ENCODE measurements at places on chromosomes 5 and 9.

DNA sequence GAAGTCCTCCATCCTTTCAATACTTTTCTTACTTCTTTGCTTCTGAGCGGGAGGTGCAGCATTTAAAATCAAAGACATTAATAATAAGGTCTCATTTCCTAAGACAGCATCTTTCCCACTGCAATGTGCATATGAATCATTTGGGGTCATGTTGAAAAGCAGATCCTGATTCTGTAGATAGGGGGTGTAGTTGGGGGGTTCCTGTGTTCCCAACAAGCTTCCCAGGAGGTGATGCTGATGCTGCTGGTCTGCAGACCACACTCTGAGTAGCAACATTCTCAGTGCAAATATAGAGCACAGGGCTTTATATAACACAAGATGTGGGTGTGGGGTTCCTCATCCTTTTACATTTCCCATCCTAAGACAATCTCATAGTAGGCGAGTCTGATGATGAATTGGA lies 126.5 kb upstream of the PALM2AKAP2 start:
- no peak for DNase-seq

- no peak for DNase-seq
Observed at GRCh38 chr5:67059744-67060490, 136.7 kb downstream of the CD180 start.

DNA sequence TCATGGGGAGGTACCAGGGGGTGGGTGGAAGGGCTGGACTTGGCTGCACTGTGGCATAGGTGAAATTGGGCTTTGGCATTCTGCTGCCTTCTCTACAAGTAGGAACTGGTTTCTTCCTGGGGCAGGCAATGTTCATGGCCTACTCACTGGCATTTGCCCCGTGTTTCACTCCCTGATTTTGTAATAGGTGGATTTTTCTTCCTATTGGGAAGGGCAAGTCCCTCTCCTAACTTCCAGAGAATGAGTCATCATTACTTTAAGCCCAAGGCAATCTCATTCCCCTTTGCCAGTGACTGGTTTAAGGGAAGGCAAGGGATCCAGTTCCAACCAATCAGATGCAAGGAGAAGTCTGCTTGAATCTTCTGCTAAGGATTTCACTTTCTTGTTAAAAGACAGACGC lies 67.9 kb upstream of the ANKRD55 start:
- no peak for DNase-seq

- no peak for DNase-seq
Observed at GRCh38 chr9:77750981-77751340, 102.8 kb upstream of the GNA14 start.

GRCh38 chr9:97484134-97484533 lies 17.3 kb upstream of the TMOD1 start:
- DNase-seq: no peak

- DNase-seq: no peak
Observed at GRCh38 chr5:180603076-180603594, 11.8 kb upstream of the SCGB3A1 start.

GRCh38 chr9:35790025-35790384 lies 1.4 kb upstream of the NPR2 start:
- no peak for DNase-seq

DNA sequence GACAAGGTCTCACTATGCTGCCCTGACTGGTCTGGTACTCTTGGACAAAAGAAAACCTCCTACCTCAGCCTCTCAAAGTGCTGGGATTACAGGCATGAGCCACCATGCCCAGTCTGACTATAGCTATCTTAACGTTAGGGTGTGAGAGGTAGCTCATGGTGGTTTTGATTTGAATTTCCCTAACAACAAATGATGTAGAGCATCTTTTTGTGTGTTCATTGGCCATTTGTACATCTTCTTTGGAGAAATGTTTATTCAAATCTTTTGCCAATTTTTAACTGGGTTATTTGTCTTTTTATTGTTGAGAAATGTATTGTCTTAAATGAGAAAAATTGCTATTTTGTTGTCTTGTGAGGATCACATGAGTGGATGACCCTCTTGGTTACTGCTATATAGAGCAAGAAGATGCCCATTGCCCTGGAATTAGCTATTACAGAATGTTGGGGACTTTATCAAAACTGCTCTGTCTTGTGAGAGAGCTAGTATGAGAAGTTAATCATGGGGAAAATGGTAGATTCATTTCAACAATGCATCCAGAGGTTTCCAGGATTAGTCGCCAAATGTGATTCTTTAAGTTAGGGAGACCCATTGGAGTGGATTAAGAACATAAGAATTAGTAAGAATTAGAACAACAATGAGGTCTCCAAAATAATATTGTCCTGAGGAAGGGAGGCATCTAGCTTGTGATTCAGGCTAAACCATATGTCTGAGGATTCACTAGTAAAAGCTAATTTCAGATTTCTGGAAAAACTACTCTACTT lies 124.3 kb upstream of the MOCS2 start:
- no peak for DNase-seq

GRCh38 chr5:120621339-120621738 lies 157.2 kb downstream of the PRR16 start:
- DNase-seq: no peak

DNA sequence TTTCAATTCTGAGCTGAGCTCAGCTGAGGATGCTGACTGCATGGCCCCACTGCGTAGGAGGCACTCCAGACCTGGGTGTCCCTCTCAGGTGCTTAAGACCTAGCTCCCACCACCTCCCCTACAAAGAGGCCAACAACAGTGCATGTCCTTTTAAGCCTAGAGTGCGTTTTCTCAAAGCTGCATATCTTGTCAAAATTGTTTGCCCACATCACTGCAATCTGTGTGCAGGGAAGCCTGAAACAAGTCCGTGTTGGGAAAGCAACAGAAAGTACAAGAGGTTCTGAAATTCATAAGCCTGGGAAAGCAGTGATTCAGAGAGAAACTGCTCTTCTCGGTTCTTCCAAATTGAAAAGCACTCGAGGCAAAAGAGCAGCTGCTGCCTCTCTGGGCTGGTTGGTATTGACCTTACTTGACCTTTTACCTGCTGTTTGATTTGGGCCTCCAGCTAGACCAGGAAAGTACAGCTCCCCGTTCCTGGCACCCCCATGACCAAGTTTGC lies 238.4 kb downstream of the NR2F1-AS1 start:
- DNase-seq: no peak

DNA sequence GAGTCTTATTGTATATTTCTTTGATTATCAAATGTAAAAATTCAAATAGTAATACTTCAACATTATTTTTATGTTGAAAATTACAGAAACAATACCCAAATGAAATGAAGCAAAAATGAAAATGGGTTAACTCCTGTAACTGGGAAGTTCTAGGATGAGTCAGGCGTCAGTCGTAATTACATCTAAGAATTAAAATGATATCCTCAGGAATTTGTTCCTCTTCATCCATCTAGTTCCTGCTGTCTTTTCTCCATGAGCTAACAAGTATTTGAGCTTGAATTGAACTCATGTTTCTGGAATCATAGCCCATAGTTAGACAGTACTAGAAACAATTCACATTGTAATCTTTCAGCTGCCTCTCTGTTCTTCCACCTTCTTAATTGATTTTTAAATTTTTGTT lies 568.3 kb upstream of the TLE4 start:
- DNase-seq: no peak

DNA sequence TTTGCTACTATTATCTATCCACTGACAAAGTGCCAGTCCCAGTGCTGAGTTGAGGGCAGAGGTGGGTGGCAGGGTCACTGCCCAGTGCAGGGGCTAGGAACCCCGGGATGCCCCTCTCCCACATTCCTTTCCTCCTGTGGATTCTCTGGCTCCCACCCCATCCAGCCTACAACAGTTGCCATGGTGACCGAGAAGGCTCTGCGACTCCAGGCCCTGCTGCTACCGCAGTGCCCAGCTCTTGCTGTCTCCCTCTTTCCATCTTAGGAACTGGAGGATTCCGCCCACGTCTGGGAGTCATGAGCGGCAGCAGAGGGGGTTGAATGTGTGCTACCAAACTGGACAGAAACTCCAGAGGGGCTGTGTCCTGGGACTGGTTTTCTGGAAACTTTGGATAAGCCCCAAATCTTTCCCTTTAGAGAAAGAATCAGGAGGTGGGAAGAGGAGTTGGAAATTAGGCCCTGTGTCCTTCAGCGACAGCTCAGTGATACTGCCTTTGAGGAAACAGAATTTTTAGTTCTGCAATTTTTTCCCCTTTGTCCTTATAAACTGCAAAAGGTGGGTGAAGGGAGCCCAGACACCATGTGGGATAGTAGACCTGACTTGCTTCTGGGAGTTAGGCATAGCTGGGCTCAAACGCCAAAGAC lies 20.7 kb upstream of the C5orf47 start:
- DNase-seq: no peak

GRCh38 chr9:134165357-134166315 lies 1.3 kb upstream of the RNU6ATAC start:
- DNase-seq: peak; percentile 48

DNA sequence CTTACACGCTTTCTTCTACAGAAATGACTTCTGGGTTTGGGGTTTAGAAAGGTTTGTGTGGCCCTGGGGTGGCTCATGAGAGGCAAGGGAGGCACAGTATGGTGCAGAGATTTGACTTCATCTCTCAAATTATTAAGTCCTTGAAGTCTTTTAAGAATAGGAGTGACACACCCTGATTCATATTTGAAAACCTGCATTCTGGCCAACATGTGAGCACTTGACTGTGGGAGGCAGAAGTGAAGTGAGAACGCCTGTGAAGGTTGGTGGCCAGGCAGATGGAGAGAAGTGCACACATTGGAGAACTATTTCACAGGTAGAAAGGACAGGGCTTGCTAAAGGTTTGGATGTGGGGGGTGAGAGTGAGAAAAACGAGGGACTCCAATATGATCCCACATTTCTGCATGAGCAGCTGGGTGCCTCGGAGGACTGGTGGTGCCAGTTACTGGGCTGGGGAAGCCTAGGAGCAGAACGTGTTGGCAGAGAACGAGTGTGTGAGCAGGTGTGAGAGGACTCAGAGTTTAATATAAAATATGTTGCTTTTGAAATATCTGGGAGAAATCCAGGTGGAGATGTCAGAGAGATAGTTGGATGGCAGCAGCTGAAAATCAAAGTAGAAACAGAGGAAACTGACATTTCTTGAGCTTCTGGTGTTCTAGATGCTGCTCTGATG lies 240.0 kb upstream of the ADAMTSL1 start:
- DNase-seq: no peak

DNA sequence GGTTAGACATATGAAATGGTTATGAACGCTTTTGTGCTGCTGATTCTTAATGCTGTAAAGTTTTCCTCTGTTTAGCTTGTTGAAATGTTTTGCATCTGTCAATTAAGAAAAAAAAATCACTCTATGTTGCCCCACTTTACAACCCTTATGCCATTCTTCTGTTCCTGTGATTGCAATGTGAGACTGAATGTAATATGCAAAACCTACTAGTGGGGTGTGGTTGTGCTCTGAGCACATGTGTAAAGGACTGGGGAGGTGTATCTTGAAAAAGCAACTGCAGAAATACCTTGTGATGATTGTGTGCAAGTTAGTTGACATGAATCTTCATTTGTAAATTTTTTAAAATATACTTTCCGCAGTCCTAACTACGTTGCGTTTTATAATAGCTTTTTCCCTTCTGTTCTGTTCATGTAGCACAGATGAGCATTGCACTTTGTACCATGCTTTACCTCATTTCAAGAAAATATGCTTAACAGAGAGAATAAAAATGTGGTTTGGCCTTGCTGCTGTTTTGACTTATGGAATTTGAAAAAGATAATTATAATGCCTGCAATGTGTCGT lies 357.0 kb upstream of the PIK3R1 start:
- no peak for DNase-seq

DNA sequence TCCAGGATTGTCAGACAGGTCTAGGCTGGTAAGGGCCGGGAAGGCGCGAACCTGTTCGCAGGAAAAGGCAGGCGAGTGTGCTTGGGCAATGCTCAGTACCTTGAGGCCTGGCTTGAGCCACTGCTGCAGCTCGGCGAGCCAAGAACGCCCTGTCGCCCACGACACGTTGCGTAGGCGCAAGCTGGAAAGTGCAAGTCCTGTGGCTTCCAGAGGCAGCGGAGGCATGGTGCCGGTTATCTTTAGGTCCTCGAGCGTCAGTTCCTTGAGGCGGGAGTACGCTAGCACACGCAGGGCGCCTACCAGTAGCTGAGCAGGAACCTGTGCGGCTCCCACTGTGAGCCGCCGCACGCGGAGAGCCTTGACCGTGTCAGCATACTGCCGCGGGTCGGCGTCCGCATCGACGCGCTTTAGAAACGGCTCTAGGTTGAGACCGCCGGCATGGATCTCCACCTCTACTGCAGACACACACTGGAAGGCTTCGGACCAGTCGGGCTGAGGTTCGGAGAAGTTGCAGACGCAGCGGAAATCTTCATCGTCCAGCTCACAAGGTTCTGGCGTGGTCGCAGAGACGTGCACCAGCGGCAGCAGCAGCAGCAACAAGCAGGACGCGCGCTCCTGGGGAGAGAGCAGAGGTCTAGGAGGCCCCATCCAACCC lies 482 bp downstream of the CD14 start:
- DNase-seq: peak; percentile 65

DNA sequence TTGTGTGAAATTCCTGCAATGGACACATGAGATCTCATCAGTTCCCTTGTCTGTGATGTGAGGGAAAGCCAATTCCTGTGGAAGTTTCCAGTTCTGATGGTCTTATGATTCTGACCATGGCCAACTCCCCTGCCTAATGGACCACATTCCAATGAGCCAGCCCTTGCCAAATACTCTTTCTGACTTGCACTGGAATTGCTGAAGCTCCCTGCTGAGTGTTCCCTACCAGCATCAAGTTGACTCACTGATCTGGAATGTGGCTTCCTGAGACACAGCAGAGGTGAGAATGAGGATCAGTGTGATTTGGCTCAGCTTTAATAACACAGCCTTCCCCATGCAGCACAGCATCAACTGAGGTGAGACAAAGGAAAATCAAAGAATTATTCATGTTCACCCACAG lies 427.8 kb downstream of the KDM4C start:
- DNase-seq: no peak

- no peak for DNase-seq
Observed at GRCh38 chr5:121915765-121916164, 46.0 kb upstream of the SRFBP1 start.

DNA sequence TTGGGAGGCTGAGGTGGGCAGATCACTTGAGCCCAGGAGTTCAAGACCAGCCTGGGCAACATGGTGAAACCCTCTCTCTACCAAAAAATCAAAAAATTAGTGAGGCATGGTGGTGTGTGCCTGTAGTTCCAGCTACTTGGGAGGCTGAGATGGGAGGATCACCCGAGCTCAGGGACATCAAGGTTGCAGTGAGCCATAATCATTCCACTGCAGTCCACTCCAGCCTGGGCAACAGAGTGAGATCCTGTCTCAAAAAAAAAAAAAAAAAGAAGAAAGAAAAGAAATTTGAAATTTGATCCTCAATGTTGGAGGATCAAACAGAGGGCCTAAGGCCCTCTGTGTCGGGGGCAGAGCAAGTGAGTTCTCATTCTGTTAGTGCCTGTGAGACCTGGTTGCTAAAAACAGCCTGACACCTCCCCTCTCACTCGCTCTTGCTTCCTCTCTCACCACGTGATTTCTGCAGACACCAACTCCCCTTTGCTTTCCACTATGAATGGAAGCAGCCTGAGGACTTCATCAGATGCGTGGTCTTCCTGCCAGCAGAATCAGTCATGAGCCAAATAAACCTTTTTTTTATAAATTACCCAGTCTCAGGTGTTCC lies 8.4 kb upstream of the GOLPH3 start:
- DNase-seq: no peak

GRCh38 chr5:1371218-1371971 lies 26.5 kb upstream of the CLPTM1L start:
- DNase-seq: no peak

GRCh38 chr9:74666625-74667316 lies 169.6 kb downstream of the RORB start:
- DNase-seq: no peak

GRCh38 chr5:107863125-107863524 lies 192.4 kb upstream of the EFNA5 start:
- DNase-seq: no peak

Data from CD4-positive, alpha-beta T cell treated with Interleukin-6 for 4 hours (primary cell).